ENCODE measurements at places on chromosomes 4 and X.

DNA sequence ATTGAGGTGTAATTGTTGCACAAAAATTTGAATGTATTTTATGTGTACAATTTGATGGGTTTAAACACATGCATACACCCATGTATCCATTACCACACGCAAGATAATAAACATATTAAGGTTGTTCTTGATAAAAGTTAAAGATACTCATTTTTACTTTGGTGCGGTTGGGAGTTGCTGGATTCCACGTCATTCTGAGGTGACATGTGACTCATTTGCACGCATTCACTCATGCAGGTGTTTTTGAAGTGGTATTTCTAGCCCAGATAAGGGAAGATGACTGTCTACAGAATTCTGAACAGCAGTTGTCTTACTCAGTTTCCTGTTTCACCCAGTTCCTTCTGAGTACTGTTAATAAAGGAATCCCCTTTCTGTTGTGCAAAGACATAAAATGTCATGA lies 142.0 kb downstream of the RTL3 start:
- no peak for DNase-seq

DNA sequence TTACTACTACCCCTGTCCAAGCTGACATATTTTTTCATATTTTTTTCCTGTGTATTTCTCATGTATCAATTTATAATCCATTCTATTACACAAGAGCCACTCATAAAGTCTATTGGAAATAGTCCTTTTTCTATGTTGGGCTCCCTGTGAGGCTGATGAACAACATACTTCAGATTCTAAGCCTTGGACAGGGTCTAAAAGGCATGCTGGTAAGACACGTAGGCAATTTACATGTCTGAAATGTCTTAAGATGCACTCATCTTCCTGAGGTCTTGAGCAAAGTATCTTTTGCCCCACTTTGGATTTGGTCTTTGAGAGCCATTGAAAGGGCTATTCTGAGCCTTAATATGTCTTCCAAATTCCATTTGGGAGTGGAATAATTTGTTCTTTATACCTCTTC lies 31.8 kb downstream of the OCIAD1 start:
- no peak for DNase-seq

DNA sequence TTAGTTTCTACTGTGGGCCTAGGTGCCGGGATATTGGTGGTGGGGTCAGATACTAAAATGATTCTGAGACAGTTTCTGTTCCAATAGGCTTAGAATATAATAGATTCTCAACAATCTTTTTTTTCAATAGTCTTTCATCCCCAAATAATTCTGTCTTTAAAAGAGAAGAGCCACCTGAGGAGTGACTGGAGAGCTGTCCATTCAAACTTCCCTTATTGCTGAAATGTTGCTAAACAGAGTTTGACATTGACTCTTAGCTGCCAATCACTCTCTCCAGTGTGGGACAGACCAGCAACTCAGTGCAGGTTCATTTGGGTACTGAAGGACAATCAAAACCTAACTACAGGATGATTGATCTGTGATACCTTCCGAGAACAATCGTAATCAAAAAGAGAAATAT lies 12.4 kb upstream of the ADH7 start:
- DNase-seq, result no peak

DNA sequence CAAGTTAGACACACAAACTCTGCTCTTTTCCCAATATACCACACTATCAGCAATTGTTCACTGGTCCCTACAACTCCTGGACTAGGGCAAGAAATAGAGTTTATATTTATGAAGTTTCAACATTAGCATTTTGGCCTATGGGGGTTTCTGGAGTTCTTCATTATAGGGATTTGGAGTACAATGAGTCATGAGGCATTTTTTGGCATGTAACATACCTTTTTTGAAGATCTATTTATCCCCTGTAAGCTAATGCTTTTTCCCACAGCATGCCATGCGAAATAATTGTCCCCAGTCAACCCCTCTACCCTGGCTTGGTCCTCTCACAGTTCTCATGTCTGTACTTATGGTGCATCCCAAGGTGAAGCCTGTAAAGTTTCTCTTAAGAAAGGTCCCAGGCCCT lies 36.7 kb upstream of the EDA2R start:
- DNase-seq, result no peak

DNA sequence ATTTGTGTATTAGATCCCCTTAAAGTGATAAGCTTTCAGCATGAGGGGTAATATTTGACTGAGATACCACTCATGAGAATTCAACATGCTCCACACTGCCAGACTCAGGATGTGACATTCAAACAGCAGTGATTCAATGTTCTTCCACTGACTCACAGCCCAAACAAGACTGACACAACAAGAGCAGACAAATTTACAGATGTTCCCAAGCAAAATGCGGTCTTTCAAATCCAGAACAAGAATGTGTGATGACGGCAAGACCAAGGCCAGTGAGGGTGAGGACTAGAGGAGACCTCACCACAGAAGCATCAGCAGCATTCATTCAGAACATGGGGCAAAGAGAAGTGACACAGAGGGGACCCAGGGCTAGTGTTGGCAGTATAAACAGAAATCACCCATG lies 99.3 kb upstream of the GRIA3 start:
- DNase-seq, result no peak

- DNase-seq, result peak; percentile 2
These were observed 1.9 kb downstream of the UBE2D3 start for GRCh38 chr4:102825261-102826091.

GRCh38 chr4:71709961-71710360 lies 73.9 kb downstream of the GC start:
- DNase-seq, result no peak

DNA sequence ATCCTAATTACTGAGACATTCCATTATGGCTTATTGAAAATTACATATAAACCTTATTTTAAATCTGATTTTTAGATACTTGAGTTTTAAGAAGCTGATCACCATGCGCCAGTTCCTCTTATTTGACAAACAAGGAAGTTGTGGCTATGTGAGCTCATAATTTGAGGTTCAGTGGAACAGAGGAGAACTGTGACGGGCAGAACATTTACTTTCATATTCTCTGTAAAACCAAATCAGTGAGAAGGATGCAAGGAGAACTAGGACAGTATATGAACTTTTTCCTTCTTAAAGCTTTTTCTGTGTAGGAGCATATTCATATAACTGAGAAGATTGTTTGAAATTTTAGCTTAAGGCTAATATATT lies 25.3 kb downstream of the STIM2 start:
- DNase-seq, result no peak

- no peak for DNase-seq
These were observed 6.8 kb upstream of the S100G start for GRCh38 chrX:16643176-16643575.

DNA sequence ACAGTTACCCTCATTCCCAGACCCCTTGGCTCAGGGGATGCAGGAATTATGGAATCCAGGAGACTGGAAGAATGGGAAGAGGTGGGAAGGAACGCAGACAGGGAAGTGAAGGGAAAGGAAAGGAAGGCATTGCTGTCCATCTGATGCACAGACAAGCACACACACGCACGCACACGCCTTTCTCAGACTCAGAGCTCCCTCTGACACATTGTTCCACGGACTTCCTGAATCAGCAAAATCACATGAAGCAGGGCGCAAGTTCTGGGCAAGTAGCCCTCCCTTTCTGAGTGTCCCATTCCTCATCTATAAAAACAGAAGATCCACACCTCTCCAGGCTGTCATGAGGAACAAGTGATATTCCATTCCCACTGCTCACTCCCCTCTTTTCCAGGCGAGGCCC lies 13.2 kb downstream of the IQSEC2 start:
- DNase-seq, result no peak

GRCh38 chrX:31093639-31093975 lies 21.8 kb upstream of the FTHL17 start:
- no peak for DNase-seq

DNA sequence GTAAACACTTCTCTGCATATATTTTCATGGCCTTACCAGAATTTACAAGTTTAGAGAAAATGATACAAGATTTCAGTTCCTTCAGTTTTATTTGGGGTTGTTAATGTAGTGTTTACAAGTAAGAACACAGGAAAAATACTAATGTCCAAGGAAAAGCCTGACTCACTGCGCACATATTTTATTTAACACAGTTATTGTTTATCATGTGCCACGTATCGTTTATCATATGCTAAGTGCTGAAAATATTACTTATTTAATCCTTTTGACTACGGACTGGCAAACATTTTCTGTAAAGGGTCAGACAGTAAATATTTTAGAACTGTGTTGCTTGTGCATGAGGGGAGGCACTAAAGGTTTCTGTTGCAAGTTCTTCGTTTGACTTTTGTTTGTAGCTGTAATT lies 794 bp downstream of the HSD17B13 start:
- DNase-seq, result no peak

GRCh38 chr4:173045571-173045970 lies 123.0 kb upstream of the GALNT7 start:
- no peak for DNase-seq

DNA sequence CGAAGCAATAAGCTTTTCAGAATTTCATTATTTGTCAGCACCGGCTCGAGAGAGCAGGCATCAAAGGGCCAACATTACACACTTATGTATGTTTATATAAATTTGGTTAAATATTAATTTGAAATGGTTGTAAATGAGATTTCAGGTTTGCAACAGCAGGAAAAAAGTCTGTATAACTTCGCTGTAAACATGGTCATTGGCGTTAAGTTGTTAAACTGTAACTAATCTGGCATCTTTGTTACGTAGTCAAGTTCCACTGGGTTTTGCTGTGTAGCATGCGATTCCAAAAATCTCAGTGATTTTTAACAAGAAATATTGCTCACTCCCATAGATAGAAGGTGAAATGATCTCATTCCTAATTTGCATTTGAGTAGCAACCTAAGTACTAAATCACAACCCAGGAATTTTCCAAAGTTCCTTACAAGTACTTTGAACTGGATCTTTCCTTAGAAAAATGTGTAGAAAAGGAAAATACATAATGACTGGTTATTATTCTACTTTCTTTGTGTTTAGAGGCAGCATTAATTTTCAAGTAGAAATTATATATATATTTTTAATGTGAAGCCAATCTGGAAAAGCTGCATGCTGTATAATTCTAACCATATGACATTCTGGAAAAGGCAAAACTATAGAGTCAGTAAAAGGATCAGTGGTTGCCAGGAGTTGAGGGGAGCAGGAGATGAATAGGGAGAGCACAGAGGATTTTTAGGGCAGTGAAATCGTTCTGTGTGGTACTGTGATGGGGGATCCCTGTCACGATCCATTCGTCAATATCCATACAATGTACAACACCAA lies 222.1 kb downstream of the CBR4 start:
- no peak for DNase-seq

DNA sequence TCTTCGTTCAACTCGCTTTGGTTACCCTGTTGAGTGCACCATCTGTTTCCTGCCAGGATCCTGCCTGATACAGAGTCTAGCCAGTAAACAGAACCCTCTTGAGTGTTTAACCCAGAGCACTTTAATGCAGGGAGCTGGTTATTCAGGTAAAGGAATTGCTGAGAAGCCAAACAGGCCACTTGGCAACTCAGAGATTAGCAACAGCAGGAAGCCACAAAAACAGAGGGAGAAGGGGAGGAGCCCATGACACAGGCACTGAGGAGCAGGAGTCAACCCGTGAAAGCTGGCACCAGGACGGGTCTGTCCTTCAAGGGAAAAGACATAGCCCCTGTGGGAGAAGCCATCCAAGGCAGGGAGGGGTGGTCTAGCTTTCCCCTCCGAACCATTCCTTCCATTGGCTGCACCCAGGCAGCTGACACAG lies 641.4 kb downstream of the ZNF674 start:
- no peak for DNase-seq

DNA sequence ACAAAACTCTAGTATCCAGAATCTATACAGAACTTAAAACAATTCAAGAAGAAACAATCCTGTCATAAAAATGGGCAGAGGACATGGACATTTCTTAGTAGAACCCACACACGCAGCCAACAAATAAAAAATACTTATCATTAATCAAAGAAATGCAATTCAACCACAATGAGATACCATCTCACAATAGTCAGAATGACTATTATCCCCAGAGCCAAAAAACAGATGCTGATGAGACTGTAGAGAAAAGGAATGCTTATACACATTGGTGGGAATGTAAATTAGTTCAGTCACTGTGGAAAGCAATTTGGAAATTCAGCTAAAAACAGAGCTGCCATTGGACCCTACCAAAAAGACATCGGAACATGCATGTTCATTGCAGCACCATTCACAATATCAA lies 37.9 kb downstream of the RAB40AL start:
- no peak for DNase-seq

DNA sequence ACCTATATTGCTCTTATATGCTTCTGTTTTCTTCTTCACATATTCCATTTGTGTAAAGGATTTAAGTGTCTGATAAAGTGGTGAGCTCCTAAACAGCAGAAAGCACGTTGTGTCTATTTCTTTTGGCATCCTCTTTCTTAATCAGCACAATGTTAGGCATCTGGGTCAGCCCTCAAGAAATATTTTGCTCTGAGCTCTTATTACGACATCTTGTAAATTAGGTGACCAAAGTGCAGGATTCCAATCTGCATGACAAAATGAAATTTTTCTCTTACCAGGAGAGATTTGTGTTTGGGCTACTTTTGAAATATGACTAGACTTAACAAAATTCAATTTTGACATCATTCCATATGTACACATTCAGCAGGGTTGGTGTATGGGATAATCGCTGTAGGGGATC lies 210.0 kb upstream of the IGFBP7 start:
- no peak for DNase-seq

DNA sequence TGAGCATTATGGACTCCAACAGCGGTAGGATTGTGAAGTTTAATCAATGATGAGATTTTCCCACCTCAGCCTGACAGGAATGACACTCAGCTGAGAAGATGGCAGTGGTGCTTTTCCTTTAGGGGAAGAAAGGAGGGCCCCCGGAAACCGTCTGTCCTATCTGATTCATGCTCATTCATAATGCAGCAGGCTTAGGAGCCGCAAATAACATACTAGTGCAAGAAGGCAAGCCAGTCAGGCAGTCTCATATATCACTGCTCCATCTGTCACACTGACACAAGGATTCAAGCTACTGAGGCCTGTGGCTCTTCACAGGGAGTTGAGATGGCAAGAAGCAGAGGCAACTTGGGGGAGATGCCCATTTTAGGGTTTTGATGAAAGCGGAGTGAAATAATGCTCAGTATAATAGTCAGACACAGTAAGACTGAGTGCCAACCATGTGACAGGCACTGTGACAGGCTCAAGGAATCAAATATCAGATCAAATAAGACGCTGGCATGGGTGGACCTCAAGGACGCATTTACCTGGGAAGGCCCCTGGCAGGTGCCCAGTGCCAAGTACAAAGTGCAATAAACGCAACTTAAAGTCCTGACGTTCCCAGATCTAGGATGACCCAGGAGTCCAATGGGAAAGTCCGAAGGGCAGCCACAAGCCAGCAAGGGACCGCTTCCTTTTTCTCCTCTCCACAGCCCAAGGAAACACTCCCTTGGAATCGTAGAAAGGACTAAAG lies 63.4 kb downstream of the FHDC1 start:
- no peak for DNase-seq

DNA sequence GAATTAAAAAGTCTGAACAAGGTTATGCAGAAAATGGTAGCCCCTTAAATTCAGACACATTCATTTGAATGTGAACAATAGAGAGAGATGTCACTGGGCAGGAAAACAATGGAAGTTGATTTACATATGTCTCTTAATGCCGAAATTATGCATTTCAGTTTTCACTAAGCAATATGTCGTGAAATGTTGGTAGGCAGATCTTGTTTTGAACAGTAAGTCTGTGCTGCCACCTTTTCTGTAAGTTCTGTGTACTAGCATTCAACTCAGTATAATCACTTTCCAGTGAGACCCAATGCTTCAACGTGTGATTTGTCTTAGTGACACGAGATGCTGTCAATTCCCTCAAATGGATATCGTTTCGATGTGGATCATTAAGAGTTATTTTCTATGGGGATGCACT lies 222.7 kb upstream of the VCX3A start:
- DNase-seq, result no peak

GRCh38 chr4:13329963-13330362 lies 154.2 kb downstream of the RAB28 start:
- DNase-seq, result no peak

All from NK-92 treated with Interleukin-12 subunit alpha and Interleukin-12 subunit beta, amount 100 ng/mL, for 24 hours (cell line).